Stimulated activated CD4-positive, alpha-beta T cell treated with anti-CD3 and anti-CD28 coated beads, Interleukin-2, amount 100 ng/mL, for 4 hours (primary cell): ENCODE measurements at places on chromosomes 1 and 21.
A peak's percentile ranks its signal among the peaks of the same experiment; 100 is the strongest.

DNA sequence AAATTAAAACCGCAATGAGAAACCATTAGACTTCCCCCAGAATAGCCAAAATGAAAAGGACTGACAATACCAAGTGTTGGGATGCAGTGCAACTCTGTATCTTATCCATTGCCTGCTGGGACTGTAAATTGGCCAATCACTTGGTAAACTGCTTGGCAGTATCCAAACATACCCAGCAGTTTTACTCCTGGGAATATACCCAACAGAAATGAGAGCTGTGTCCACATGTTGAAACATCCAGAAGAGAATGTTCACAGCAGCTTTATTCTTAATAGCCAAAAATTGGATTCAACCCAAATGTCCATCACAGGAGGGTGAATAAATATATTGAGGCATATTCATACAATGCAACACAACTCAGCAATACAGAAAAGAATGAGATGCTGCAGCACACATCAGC lies 13.7 kb upstream of the FAM20B start:
- no peak for DNase-seq

DNA sequence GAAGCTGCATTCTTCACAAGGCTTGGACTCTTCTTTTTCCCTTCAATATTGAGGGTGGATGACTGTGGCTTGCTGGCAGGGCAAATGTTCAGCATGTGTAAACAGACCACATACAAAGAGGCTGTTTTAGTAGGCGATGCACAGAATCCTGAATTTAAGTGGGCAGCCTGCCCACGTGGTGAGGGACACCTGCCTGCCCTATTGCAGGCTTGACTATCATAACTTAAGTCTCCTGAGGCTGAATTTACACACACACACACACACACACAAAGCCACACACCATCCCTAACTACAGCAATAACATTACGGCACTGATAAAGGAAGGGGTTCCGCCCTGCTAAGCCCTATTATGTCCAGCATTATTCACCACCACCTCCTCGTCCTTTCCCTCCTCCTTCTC lies 15.9 kb downstream of the SYT2 start:
- DNase-seq, result no peak

- DNase-seq, result no peak
Measured at GRCh38 chr1:189782295-189782694, 695.4 kb downstream of the BRINP3 start.

- no peak for DNase-seq
Measured at GRCh38 chr1:89949991-89950624, 44.8 kb upstream of the ZNF326 start.

- DNase-seq, result no peak
Measured at GRCh38 chr1:156586323-156586722, 5.3 kb upstream of the NAXE start.

DNA sequence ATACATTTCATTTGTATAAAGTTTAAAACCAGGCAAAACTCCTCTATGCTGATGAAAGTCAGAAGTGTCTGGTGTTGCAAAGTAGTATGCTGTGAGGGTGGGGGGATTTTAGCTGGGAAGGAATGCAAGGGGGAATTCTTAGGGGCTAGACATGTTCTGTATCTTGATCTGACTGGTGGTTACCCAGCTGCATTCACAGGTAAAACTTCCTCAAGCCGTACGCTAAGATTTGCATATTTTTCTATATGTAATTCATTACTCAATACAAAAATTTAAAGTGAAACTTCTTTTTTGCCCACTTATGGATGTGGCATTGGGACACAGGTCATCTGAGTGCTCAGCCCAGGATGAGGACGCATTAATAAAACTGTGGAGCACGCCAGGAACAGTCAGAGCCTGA lies 323.3 kb downstream of the PAPPA2 start:
- no peak for DNase-seq

GRCh38 chr1:183516725-183517124 lies 44.4 kb downstream of the SMG7 start:
- no peak for DNase-seq

GRCh38 chr21:32772281-32773047 lies 909 bp upstream of the PAXBP1 start:
- DNase-seq, result peak; percentile 73

- DNase-seq, result no peak
Measured at GRCh38 chr21:38556390-38556789, 58.1 kb upstream of the ERG start.
